NCI-H2171 treated with DMSO at 0.1 percent for 48 hours (cell line): ENCODE measurements at places on chromosomes 12 and 14.

DNA sequence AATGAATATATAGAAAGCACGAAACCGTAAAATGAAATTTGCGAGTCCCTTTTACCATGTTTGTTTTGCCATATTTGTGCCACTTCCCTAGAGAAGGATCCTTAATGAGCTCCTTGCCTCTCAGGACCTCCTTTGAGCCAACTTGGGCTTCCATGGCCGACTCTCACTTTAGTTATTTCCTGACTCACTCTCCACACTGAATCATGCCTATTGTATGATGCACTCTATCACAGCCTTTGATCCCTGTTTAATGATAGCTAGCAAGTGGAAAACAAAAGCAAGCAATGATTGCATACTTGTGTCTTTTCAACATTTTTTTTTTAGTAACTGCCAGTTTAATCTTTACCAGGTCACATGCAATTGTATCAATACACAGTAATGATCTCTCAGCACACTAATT lies 153.2 kb downstream of the CCER1 start:
- DNase-seq, result no peak

DNA sequence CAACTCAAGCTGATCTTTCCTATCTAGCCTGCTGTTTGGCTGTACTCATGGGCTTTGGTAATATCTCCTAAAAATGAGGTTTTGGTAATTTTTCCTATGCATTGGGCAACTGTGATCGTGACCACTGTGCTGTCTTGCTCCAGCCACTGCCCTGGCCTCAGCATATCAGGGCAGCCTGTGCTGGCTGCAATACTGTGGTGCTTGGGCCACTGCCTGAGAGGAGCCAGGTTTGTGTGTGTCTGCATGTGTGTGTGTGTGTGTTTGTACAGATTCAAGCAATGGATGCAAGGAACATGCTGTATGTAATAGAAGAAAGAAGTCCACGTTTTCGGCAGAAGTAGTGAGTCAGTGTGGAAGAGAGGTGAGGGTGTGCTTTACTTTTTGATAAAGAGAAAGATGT lies 13.0 kb downstream of the ERG28 start:
- no peak for DNase-seq

- DNase-seq, result no peak
Observed at GRCh38 chr12:26848156-26848825, 15.3 kb upstream of the ITPR2 start.

DNA sequence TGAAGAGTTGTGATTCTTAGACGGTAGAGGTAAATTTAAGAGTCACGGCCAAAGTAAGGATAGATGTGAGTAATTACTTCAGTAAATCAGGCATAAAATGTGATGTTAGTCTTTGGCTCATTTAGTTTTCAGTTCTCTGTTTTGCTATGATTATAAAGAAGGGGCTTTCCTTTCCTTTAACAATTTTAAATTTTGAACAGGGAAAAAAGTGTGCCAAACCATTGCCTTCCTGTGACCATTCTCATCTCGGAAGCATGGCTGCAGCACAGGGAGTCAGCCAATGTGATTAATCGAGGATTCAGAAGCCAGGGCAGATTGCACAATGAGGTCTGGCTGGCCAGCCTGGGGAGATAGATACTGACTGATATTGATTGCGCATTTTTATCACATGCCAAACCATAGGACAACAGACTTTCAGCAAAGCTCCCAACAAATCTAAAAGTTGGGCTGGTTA lies 480.2 kb upstream of the PRICKLE1 start:
- DNase-seq, result no peak

DNA sequence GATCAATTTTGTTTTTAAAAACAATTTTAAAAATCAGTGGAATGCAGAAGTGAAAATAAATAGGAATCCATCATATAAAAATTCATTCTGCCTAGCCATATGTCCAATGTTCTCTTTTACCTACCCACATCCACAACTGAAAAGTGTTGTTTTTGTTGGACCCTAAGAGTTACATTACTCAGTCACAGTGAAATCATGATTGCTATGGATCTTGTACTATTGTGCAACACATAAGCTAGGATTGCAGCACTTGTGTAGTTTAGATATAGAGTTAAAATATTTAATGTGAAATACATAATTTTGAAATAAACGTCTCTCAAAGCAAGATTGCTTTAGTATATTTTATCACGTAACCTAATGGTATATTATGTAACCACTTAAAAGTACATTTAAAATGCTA lies 213.3 kb upstream of the CLEC14A start:
- DNase-seq, result no peak

DNA sequence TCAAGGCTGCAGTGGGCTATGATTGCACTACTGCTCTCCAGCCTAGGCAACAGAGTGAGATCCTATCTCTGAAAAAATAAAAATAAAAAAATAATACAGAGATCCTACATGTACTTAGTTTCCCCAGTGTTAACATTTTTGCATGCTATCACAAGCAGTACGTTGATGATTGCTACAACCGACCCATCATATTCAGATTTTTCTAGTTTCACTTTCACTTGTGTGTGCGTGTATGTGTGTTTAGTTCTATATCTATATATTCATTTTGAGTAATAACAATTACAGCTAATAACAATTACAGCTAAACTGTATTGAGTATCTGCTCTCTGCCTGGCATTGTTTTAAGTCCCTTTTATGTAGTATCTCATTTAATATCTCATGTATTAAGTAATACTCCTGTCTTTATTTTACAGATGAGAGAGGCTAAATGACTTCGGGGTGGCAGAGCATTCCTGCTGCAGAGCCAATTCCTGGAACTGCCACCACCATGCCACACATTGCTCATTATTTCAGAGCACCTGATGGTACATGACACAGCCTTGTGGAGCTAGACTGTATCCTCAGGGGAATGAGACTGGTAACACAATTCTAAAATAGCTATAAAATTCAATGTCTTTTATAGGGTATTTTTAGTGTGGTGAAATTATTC lies 153.1 kb downstream of the BCAT1 start:
- DNase-seq, result no peak

DNA sequence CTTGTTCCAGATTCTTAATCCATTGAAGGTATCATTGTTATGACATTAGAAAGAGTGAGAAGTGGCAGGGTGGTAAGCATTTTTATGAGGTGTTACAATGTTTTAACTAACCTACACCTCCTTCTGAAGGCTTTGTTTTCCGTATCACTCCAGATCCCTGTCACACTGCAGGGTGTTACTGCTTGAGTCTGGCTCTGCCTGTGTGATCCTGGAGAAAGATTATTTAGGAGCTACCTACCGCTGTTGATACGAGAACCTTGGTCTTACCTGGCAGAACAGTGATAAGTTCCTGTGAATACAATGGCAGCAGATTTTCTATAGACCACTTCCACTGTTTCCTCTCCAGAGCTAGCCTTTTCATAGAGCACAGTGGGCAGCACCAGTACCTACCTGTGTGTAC lies 36.2 kb downstream of the GRIN2B start:
- DNase-seq, result no peak

DNA sequence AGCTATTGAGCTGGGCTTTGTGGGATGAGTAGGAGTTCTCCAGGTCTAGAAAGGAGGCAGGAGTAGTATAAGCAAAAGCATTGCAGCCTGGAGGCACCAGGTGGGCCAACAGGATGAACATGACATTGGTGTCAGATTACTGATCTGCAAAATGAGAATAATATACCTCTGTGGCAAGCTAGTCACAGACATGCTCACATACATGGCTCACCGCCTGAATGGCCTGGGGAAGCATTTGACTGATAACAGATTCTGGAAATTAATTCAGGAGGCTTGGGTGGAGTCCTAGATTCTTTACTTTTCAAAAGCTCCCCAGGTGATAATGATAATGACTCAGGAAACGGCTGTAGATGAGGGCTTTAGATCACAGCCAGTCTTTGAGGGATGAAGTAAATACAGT lies 709 bp downstream of the TCL1B start:
- DNase-seq, result peak; percentile 11

DNA sequence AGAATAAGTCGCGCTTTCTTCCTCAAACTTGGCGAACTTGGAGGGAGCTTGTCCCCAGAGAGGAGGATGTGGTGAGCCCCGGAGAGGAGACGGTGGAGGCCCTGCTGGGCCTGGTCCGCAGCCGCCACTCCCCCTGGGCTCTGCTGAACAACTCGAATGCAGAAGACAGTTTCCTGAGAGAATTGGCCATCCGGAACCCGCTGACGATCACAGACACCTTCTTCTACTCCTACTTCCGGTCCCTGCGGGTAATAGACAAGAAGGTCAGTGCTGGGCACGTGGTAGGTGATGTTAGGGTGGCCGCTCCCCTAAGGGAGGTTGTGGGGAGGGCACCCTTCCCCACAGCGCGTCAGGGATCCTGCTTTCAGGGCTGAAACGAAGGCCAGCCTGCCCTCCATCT lies 1.6 kb downstream of the LRRC43 start:
- no peak for DNase-seq

- DNase-seq, result peak; percentile 19
Observed at GRCh38 chr14:67442139-67442906, 30.4 kb upstream of the PLEK2 start.

- DNase-seq, result no peak
Observed at GRCh38 chr12:100303831-100304230, 36.9 kb downstream of the SCYL2 start.

GRCh38 chr14:58912287-58912686 lies 274.5 kb downstream of the DACT1 start:
- peak; percentile 32 for DNase-seq

DNA sequence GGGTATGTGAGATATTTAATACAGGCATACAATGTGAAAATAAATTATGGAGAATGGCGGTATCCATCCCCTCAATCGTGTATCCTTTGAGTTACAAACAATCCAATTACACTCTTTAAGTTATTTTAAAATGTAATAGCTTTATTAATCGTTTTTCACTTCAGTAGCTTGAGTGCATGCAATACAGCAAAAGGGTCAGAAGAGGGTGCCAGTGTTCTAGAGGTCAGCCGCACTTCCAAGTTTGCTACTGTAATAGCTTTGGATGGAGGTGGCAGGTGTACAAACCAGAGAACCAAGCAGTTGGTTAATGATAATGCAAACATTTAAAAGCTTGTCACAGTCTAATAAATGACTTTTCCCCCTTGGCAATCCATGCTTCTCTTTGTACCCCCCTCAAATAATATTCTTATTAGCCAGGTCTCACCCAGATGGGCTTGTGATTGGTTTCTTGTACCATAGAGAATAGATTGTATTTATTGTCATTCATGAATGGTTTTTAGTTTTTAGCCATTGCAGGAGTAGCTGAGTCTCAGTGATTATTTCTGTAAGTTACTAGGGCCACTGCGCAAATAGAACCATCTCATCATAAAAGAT lies 127.0 kb downstream of the ERC1 start:
- peak; percentile 93 for DNase-seq

DNA sequence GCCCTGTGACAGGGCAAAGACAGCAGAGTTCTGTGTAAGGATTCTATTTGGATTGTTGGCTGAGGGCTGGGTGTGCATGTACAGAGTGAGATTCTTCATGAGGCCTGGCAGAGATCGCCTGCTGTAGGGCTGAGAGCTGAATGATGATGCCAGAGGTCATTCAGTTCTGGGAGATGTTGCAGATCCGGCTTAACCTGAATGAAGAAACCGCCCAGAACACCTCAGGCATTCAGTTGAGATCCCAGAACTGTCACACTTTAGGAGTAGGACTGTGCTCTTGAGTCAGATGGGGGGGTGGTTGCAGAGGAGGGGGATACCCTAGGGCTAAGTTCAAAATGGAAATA lies 5.8 kb upstream of the EVL start:
- DNase-seq, result no peak

- no peak for DNase-seq
Observed at GRCh38 chr14:34237081-34237480, 225.0 kb downstream of the SPTSSA start.

DNA sequence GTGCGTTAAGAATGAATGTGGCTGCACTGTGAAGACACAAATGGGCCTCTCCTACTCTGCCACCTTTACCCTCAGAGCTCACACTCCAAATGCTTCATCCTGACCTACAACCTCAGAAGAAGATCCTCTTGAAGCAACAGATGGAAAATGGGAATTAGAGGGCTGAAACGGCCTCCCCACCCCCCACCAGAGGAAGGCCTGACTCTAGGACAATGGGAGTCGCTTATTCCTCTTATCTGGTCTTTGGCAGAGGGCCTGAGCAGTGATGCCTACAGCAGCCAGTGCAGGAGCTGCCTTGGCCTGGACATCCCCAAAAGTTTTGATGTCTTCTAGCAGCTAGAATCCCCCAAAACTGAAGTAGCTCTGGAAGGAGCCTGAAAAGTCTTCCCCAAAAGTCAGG lies 29.2 kb downstream of the BTBD7 start:
- no peak for DNase-seq

GRCh38 chr12:55741931-55742680 lies 816 bp upstream of the GDF11 start:
- DNase-seq, result no peak

DNA sequence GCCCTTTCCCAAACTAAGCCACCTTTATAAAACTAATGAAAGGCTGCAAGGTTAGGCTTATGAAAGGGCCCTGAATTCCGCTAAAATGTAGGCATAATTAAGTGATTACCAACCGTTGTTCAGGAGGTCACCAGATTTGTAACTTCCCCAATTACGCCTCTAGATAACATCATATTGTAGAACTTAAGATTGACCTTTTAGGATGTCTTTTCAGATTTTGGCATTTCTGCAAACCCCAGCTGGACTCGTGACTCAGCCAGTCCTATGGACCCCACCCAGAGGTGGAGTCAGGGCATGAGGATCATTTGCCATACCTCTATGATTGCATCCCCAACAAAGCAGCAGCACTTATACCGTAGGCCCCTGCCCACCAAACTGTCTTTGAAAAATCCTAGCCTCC lies 3.7 kb upstream of the LPCAT3 start:
- DNase-seq, result no peak

- DNase-seq, result no peak
Observed at GRCh38 chr12:76810671-76811419, 46.9 kb downstream of the ZDHHC17 start.

DNA sequence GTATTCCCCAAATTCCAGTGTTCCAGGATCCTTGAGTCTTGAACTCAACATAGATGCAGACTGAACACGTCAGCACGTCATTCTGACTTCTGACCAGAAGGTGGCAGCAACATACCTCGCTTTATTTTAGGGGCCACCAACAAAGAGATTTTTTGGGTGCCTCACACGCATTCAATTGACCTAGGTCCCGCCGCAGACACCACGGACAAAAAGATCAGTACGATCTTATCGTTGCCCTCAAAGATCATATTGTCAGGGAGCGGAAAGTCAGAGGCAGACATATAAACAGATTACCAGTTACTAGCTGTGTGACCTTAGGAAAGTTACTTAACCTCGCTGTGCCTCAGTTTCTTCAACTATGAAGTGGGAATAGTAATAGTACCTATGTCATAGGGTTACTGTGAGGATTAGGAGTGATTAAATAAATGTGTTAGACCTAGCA lies 6.5 kb upstream of the PRPH start:
- peak; percentile 52 for DNase-seq

- no peak for DNase-seq
Observed at GRCh38 chr12:52501490-52501889, 8.4 kb upstream of the KRT6A start.

- no peak for DNase-seq
Observed at GRCh38 chr12:49039421-49040363, 20.9 kb downstream of the KMT2D start.
